ENCODE measurements at places on chromosomes 3 and 15.

DNA sequence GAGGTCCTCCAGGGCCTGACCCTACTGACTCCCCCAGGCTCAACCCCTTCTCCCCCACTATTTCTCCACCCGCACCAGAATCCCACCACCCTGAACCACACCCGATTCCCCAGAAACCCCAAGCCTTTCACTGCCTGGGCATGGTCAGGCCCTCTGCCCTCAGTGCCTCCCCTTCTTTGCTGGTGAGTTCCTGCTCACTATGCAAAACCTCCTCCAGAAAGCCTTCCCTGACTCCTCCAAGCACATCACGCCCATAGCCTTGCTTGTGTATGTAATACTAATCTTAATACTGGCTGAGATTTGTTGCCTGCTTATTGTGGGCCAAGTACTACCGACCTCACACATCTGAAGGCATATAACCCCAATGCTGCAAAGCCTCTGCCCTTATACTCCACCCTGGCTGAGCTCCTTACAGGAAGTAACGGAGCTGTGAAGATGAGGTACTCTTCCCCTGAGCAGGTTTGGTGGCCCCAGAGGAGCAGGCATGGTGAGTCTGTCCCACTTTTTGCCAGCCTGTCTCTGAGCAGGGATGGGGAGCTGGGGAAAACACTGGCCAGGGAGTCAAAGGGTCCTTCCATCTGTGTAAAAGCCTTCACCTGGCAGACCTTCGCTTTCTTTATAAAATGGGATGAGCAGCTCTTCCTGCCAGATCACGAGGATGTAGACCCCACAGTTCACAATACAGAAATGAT lies 9.5 kb downstream of the RAB6B start:
- no peak for DNase-seq

DNA sequence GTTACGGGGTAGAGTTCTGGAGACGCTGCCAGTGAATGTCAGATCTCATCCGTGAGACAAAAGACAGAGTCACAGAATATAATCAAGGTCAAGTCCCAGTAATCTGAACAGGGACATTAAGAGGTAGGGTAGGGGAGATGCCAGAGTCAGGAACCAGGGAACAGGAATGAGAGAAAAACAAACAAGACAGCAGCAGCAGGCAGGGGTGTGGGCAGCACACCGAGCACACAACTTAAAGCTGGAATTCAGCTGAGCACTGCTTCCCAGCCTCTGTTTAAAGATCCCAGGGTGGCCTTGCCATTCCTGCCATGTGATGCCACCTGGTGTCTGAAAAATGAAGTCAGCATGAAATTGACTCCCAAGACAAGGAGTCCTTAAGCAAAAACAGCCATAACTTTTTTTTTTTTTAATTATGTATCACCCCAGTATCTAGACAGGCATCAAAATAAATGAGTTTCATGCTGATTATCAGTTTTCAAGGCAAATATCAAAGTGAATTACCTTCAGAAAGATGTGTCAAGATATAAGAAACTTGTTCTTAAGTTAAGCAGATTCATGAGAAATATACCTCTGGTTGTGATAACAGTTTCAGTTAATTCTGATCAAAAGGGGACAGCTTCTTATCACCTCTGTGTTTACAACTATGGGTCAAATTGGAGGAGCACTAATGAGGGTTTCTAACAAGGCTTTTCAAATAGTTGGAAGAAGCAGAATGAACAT lies 203.7 kb downstream of the SLC9A9 start:
- DNase-seq, result peak; percentile 80

DNA sequence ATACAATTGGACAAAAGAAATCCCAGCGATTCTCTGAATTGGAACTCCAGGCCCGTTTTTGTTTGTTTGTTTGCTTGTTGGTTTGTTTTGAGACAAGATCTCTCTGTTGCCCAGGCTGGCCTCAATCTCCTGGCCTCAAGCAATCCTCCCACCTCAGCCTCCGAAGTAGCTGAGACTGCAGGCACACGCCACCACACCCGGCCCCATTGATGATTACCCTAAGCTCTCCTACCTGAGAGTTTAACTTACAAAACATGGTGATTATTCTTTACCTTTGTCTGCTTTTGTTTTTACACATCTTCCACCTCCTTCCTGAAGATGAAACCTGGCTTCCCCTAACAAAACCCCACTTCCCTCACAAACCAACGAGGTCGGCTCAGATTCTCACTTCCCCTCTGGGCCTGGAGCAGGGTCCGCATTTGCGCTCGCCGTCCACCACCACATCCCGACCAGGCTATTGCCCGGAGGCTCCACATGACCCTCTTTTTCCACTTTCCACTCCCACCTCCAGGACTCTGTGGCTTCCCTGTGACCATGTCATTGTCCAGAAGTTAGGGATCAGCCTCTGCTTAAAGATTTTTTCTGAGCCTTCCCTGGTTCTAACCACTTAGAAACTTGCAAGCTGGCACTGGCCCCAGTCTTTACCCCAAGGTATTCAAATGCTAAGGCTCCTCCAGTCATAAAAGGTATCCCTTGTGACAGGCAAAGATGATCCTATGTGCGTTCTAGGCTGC lies 14.8 kb downstream of the KLHL6 start:
- DNase-seq, result no peak

DNA sequence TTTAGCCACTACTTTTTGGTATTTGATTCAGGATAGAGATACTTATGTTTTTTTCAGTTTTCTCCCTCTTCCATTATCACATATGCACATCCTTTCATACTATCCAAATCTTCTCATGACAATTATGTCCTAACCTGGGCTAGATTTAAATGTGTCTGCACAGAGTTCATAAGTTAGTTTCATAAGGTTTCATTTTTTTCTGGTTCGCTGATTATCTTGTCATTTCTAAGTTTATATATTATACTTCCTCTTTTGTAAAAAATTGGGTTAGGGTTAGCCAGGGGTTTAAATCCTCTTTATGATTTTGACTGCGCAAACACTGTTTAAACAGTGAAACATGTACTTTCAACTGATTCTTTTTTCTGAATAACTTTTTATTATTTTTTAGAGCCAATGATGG lies 148.6 kb downstream of the SST start:
- no peak for DNase-seq

GRCh38 chr3:42720126-42720525 lies 17.5 kb upstream of the HHATL start:
- DNase-seq, result no peak

- no peak for DNase-seq
Observed at GRCh38 chr15:78915341-78916087, 29.3 kb downstream of the CTSH start.

DNA sequence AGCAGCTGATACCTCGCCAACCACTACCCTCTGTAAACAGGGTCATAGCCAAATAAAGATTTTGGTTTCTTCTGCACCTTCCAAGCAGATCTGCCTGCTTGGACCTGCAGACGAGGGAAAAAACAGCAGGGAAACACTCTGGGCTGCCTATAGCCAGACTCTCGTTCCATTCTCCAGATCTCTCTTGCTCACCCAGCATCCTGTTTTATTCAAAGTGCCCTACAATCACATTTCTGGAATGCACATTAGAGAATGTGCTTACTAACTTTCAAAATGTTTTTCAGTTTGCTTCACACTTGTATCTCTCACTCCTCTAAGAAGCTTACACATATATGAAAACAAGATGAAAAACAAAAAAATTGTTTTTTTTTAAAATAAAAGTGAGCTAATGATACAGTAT lies 71.4 kb downstream of the MLH1 start:
- DNase-seq, result no peak

DNA sequence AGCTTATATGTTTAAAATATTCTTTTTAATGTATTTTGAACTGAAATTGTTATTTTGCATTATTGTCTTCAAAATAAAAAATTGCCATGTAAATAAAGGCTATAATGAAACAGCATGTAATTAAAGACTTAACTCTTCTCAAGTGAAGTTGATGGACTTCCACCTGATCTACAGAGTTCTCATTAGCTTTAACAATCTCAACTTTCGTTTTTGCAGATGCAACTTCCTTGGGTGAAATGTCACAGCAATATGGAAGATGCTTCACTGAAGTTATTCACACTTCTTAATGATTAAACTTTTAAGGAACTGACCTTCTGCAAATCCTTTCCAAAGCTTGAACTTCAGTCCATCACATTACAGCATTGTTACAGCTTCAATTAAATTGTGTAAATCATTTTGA lies 63.6 kb downstream of the OSTN start:
- DNase-seq, result no peak

DNA sequence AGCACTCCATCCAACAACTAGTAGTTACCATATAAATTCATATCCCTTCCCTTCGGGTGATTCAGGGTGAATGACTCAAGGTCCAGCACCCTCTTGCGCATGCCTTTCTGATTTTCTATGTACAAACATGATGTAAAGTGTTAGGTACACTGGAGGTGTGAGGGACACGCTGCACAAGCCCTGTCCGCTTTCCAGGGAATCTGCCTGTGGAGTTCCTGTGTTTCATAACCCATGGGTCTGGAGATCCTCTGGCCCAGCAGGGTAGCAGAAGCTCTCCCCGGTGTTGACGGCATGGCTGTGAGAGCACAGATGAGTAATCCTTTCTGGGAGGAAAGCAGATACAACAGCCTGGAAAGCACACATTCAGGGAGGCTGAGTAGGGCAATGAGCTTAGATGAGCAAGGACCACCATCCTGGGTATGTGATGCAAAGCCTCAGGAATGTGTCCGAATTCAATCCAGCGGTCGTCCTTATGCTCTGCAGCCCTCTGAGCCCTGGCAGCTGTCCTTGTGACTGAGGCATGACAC lies 142.9 kb upstream of the TP63 start:
- DNase-seq, result no peak

- DNase-seq, result no peak
Observed at GRCh38 chr15:46059921-46060594, 425.2 kb downstream of the SQOR start.
